ENCODE measurements at places on chromosomes 7 and 10. TPM values are rescaled to one million over a fixed set of nuclear protein-coding genes. Genes with fewer than 3 reads are reported as not detected.

GRCh38 chr10:95327367-95327766 is 36.6 kb upstream of the PDLIM1 start:
- DNase-seq = no peak

GRCh38 chr10:84685047-84685660 is 356.8 kb downstream of the CCSER2 start:
- DNase-seq = no peak

- no peak for DNase-seq
Measured at GRCh38 chr7:24619978-24620377, 46.7 kb downstream of the PALS2 start.

DNA sequence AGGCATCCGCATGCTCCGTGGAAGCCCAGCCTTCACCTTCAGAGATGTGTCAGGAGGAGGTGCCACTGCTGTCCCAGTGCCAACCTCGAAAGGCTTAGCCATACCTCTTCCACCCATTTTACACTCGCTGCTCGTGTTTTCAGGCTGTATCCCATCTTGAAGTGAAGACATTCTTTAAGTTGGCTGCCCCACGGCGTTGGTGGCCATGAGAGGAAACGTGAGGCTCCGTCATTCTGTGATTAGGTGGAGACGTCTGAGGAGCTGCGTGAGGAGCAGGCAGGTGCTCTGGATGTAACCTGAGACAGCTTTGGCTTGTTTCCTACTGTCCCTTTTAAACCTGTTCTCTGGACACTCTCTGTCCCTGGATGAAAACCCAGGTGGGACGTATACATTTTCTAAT is 159.9 kb upstream of the RNF32 start:
- no peak for DNase-seq

GRCh38 chr10:14262836-14263425 is 67.8 kb downstream of the FRMD4A start:
- DNase-seq = no peak

- DNase-seq = no peak
Measured at GRCh38 chr7:150317748-150318444, 5.3 kb upstream of the LRRC61 start.

DNA sequence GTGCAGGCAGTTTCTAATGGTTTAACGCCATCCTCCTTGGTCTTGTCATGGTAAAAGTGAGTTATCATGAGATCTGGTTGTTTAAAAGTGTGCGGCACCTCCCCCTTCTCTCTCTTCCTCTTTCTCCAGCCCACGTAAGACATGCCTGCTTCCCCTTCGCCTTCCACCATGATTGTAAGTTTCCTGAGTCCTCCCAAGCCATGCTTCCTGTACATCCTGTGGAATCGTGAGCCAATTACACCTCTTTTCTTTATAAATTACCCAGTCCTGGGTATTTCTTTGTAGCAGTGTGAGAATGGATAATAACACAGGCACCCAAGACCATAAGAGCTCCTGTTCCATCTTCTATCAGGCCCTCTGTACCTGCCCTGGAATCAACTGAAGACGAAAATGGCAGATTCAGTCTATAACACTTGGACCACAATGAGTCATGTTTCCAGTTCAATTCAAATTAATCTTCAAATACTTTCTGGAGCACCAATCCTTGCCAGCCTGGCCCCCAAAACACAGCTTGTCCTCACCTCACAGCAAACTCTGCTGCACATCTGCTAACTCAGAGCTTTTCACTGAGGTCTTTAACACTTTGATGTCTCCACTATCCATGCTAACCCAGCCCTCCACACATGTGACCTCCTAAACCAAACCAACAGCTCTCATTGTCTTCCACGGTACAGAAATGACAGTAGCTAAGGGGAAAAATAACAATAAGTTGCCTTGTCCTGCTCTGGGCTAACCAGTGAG is 73.2 kb downstream of the SFMBT2 start:
- no peak for DNase-seq

DNA sequence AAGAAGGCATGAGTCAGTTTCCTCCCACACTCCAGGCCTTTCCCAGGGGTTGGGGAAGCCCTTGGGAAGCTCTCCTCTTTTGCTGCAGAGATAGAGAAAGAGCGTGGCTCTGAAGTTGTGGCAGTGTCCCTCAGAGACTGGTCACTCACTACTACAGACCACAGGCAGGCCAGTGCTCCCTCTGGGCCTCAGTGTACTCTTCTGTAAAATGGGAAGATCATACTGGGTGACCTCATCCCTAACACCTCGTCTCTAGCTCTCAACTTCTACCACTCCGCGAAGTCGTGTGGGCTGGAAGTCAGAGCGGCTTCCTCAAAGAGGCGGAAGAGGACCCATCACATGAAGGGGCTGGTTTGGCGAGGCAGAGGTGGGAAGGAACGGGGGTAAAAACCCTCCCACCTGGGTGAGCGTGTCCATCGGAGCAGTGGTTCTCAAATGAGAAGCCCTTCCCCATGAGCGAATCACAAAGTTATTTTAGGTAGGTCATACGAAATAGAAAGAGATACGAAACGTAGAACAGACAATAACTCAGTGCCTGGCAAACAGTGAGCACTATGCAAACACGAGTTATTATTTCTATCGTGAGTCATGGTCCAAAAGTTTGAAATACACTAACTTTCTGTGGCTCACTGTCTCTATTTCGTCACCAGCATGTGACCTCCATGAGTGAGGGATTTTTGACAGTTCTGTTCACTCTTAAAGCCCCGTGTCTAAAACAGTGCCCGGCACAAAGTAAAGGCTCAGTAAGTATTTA is 32.7 kb downstream of the PRKAG2 start:
- DNase-seq = no peak

DNA sequence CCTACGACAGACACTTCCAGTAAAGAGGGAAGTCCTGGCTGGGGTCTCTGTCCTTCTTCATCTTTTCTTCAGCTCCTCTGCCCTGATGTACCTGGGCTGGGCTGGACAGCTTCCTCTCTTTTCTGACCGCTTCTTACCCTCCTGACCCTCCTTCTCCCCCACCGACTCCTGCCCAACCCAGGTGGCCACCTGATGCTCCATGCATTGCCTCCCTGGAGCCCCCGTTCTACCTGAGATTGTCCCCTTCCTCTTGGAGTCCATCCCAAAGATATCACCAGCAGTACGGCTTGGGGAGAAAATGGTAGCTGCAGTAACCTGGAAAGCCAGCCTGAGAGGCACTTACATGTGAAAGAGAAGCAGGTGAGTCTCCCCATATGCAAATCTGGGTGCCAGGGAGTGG is 566.3 kb downstream of the TCERG1L start:
- DNase-seq = no peak

DNA sequence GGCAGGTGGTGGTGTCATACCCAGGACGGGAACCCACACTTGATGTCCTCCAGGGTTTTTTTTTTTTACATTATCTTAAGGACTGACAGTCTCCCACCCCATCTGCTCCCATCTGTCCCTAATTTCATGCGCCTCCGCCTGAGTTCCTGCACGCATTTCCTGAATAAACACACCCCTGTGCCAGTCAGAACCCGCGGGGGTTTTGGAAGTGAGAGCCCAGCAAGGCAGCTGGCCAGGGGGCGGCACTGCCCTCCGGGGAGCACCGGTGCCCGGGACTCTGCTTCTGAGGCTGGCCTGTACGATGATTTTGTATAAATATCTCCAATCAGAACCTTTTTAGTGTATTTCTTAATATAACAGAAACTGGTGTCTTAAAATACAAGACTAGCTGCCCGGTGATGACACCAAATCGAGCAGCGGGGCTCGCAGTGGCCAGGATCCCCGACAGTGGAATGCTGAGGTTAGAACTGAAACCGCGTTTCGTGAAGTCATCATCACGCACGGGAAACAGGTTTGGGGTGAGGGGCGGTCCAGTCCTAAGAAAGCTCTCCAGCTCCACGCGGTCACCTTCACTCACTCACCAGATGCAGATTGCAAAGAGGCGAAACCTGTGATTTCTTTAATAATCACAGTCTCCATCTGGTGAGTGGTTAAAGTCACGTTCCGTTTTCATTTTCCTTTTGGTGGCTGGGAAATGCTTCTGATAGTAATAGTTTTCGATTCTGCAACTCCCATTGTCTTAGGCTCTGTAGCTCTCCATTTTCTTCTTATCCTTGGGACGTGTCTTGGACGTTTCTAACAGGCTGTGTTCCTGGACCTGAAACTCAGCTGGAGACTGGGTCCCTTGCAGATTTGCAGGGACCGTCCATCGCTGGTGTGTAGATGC is 19.7 kb downstream of the BNIP3 start:
- no peak for DNase-seq

GRCh38 chr10:71581376-71581775 is 138.2 kb downstream of the C10orf105 start:
- no peak for DNase-seq

DNA sequence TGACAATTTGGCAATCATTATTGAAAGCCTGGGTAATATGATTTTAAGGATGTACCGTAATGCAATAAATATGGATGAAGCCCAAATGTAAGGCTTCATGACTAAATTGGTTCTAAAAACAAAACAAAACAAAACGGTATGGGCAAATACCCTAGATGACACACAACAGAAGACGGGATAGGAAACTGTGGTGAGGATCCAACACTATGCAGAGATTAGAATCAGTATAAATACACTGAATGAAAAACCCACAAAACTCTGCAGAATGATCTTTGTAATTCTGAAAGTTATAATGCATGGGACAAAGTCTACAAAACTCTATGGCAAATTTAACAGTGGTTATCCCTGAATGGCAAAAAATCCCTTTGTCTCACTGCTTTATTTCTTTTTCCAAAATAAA is 57.6 kb downstream of the MALSU1 start:
- DNase-seq = no peak

DNA sequence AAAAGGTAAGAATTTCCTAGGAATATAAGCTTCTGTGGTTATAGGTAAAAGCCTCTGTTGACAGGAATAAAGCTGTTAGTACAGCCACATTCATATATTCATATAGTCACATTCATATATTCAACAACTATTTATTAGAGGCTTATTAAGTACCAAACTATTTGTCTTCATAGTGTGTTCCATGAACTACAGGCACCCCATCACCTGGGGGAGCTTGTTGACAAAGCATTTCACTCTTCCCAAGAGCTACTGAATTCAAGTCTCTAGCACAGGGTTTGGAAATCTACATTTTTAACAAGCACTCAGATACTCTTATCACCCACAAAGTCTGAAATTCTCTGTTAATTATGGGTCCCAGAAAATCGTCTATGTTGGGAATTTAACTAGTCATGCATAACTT is 110.6 kb downstream of the RNLS start:
- no peak for DNase-seq

- DNase-seq = no peak
Measured at GRCh38 chr7:48424731-48425130, 253.5 kb downstream of the ABCA13 start.

DNA sequence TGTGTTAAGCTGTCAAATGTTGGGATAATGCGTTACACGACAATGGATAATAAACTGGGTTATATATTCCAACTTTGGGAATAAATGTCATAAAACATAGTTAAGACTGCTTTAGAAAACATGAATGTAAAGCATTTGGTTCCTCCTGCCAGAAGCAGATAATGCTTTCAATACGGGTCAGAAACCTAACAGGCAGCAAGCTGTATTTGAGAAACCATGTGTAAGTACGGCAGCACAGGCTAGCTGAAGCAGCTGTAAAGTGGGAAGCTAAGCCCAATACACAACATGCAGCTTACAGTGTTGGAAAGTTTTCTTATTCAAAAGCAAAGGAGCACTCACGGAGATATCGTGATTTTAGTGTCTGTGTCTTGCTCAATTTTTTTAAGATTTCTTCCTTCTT is 46.5 kb downstream of the MALSU1 start:
- DNase-seq = peak; percentile 82

DNA sequence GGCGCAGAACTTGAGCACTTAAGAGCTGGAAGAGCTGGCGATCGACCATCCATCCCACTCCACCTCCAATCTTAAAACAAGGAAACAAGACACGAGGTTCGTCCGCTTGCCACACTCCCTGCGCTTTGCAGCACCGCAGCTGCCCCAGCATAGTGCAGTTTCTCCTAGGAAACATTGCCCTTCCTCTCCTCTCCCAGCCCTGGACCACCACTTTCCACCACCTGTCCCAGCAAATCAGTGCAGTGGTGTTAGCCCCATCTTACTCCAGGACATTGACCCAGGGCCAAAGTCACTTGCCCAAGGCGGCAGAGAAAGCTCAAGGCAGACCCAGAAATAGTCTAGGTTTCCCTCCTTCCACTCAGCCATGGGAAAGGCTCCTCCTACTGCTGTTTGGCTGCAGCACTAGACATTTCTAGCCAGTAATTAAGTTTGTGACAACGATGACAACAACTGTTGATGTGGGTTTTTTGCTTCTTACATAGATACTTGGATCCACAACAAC is 1.5 kb upstream of the PARD3 start:
- DNase-seq = peak; percentile 56

- peak; percentile 59 for DNase-seq
Measured at GRCh38 chr10:117391436-117392205, 16.4 kb upstream of the PDZD8 start.

DNA sequence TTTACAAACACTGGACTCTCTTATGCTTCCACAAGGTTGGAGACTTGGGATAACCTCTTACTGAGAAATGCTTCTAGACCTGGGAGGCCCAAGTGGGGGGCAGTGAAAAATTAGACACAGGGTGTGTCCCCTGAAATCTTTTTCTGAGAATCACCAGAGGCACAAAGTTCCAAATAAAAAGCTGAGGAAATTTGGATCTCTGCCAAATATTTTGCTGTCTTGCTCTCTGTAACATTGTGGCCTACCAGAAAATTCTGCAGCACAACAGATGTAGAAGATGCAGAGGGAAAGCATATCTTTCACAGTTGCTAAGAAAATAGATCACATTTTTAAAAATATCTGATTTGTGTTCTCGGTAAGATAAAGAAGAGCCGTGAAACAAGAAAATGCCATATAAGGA is 849.4 kb downstream of the CCSER2 start:
- no peak for DNase-seq

DNA sequence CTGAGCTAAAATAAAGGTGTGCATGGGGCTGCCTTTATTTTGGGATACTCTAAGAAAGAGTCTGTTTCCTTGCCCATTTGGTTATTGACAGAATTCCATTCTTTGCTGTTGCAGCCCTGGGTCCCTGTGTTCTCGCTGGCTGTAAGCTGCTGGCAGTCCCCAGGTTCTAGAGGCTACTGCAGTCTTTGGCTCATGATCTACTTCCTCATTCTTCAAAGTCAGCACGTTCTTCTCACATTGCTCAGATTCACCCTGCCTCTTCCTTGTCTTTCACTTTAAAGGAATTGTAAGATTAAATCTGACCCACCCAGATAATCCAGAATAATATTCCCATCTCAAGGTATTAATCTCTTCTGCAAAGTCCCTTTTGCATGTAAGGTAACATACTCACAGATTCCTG is 620.3 kb downstream of the CCSER2 start:
- no peak for DNase-seq

GRCh38 chr7:158394936-158395335 is 192.7 kb downstream of the PTPRN2 start:
- no peak for DNase-seq

PHYH gene
- total RNA-seq = 21.6 TPM

CDK14 gene
- total RNA-seq = 51.6 TPM

RAB19 gene
- 0.49 TPM for total RNA-seq

DNAJC1 gene
- 28.7 TPM for total RNA-seq

DYNC1I1 gene
- 1.1 TPM for total RNA-seq

BTBD16 gene
- 1.3 TPM for total RNA-seq

OR2A25 gene
- total RNA-seq = not detected

HOXA5 gene
- 4.7 TPM for total RNA-seq
